ENCODE measurements at places on chromosomes 6 and 20.

DNA sequence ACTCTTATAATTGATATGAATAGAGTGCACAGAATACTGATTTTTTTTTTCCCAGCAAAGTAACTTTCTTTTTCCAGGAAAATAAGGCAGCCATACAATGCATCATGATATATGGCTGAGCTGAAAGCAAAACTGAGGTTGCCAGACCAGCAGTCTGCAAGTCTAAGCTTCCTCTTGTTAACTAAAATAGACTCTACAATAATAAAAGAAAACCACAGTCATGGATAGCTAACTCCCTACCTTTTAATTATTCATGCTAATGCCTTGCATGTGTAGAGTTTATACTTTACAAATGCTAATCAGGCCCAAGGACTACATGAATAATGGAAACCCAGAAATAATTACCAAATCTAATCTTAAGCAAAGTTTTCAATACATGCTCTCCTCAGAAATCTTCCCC is 47.4 kb downstream of the MAP7 start:
- DNase-seq = no peak

- DNase-seq = no peak
These were observed 66.9 kb upstream of the BHLHE23 start for GRCh38 chr20:63073738-63074065.

DNA sequence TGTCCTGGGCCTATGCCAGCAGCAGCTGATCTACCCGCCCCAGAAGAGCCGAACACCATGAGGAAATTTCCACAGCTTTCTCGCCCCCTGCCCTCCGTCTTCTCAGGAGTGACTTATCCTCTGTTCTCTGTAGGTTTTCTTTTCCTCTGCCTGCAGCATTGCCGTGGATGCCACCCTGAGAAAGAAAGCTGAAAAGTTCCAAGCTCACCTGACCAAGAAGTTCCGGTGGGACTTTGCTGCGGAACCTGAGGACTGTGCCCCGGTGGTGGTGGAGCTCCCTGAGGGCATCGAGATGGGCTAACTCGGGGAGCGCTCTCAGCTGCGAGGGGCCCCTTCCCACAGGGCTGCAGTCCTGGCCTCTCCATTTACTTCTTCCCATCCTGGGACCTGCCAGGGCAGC is 19.2 kb downstream of the AAR2 start:
- no peak for DNase-seq

GRCh38 chr6:106072501-106073090 is 13.5 kb upstream of the PRDM1 start:
- no peak for DNase-seq

GRCh38 chr6:155646443-155646842 is 190.8 kb upstream of the NOX3 start:
- DNase-seq = no peak

GRCh38 chr20:61515922-61516321 is 263.9 kb downstream of the CDH4 start:
- DNase-seq = no peak

DNA sequence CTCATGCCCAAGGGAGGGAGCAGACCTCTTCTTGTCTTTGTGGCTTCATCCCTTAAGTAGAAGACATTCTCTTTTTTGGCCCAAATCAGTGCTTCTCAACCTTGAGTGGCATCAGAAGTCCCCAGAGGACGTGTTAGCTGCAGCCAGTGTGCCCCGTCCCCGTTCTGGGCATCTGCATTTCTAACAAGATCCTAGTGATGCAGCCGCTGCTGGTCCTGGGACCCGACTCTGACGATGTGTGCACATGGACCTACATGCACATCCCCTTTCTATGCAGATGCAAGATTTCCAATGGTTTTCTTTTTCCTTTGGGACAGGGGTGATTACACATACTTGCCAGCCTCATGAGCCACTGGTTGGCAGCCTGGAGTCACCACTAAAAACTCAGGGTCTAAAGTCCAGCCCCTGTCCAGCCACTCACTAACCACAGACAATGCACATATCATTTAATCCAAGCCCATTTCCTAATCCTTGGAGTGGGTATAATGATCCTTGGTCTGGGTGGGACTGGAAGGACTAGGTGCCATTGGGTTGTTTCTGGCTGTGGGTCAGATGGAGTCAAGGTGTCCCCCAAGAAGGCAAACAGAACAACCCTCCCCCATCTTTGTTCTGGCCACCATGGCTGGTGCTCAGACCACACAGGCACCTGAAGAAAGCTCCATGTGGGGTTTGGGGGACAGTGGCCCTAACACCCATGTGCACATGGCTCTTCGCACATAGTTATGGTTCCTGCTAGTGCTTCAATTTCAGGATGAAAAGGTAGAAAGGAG is 6.4 kb downstream of the ACSS1 start:
- no peak for DNase-seq

GRCh38 chr20:53222932-53223331 is 250.8 kb downstream of the TSHZ2 start:
- no peak for DNase-seq

DNA sequence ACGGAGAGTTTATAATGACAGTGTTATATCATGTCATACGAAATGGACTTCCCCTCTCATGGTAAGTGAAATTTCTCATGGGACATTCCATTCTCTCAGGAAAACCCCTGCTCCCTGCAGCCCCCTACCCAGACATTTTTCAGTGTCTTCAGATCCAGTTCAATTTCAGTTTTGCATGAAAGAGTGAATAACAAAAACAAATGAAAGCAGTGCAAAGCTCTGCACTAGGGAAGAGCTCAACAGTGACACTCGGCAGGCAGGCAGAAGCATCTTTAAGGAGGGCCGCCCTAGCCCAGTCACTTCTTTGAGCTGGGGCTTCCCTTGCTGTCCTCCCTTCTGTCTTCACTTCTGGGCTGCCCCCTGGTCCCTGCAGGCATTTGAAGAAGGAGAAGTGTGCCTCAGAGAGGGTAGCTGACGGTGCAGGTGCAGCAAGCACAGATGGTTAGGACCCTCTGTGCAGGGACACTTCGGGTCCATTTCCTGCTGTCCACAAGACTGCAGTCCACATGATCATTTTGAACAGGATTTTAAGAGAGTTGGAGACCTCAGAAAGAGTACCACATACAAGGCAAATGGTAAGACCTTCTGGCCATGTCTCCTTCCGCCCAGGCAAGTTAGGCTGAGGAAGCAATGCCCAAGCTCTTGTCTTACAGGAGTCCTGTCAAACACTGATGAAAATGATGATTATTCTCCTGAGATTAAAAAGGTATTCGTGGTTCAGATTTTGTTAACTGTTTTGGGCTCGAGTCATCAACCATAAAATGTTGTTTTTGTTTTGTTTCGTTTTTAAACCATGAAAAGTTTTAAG is 5.4 kb upstream of the DUSP22 start:
- no peak for DNase-seq

- no peak for DNase-seq
These were observed 954.7 kb upstream of the ADGRB3 start for GRCh38 chr6:67680297-67680932.

DNA sequence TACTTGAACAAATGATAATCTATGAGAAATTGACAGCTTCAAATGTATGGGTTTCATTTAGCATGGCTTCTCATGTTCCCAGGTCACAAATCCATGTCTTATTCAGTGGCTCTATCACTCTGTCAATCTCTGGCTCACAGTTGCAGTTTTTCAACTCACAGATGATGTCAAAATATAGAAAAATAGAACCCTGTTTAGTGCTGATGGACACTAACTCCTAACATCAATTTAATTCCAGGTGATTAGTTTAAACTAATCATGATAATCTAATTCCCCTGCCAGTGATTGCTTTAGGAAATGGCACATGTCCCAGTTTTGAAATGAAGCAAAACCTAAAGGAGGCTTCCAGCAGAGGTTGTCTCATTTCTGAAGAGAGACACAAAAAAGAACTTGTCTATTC is 13.0 kb downstream of the KHDC1 start:
- no peak for DNase-seq

GRCh38 chr20:2692036-2692885 is at the start of gene EBF4:
EBF4 (plus strand) TSS chr20:2692780; CDS start chr20:2693646, 866 bp downstream.
- DNase-seq = no peak

DNA sequence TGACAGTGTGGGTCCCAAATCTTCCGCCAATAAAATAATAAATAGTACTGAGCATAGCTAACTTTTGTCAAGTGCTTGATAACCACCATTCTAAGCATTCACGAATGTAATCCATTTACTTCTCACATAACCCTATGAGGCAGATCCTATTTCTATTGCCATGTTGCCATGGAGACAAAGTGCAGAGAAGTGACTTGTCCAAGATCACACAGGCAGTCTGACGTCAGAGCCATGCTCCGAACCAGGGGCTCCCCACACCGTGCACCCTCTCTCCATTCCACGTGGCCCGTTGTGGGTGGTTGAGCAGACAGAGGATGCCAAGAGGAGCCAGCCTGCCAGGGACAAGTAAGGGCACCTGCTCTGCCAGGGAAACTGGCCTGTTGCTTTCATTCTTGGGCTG is 38.9 kb downstream of the CDH22 start:
- no peak for DNase-seq

DNA sequence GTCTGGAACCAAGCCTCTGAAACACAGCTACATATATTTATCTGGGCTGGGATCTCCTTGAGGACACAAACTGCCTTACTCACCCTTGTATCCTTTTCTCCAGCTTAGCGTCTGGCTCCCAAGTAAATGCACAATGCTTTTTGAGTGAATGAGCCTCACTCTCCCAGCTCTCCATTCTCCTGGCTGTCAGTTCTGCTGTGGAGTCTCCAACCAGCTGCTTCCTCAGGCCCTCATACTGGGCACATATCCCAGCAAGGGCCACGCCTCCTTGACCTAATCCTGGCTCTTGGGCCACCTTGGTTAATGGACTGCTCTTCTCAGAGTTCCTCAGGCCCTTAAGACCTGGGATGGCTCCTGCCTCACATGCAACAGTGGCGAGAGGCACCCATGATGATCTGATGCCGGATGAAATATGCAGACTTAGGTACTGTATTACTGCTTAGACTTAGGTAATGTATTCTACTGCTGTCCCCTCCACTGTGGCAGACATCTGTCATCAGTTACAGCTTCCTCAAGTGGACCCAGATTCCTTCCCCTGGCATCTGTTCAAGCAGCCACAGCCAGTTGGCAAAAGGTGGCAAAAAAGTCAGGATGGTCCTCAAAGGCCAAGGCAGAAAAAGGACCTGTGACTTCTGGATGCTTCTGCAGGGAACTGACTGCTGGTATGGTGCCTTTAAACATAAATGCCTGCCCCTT is 16.5 kb downstream of the SNHG17 start:
- DNase-seq = no peak

DNA sequence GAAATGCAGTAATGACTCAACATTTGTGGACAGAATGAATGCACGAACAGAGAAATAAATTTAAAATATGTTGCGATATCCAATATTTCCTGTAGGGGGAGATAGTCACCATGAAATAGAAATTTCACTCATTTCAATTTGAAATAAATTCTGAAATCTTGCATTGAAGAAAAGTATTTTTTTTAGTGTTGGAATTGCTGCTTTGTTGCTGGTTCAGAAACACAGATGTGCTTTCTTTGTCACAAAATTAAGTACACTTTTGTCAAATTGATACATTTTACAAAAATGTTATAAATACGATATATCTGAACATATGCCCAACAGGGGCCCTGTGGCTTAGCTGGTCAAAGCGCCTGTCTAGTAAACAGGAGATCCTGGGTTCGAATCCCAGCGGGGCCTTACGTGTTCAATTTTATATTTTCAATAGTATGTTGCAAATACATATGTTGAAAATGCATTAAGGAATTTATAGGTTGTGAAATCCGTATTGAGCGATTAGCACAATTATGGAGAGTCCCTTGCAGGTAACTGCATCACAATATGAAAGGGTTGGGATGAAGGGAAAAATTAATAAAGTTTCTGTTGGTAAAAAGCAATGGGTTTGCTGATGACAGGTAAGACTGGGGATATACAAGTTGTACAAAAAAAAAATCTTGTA is 85.4 kb upstream of the PRSS16 start:
- no peak for DNase-seq

GRCh38 chr20:50067018-50067417 is 45.9 kb downstream of the UBE2V1 start:
- DNase-seq = no peak

DNA sequence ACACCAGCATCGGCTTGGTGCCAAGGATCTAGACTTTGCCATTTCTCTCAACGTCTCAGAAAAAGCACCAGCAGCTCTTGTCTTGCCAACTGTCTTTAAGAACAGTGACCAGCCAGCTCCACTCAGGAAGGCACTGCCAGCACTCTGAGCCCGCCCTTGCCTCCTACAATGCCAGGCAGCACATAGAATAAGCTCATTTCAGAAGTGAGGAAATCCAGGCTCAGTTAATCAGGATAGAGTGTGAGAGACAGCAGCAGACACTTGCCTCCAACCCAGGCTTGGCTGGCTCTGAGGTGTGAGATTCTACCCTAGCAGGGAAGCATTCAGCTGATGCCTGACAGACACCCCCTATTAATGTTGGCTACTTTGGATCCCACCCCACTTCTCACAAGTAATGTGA is 4.3 kb upstream of the SYNDIG1 start:
- no peak for DNase-seq

- DNase-seq = no peak
These were observed 15.7 kb upstream of the RPS10 start for GRCh38 chr6:34441526-34441925.

- DNase-seq = no peak
These were observed 498.8 kb downstream of the PTPRT start for GRCh38 chr20:42690842-42691437.

DNA sequence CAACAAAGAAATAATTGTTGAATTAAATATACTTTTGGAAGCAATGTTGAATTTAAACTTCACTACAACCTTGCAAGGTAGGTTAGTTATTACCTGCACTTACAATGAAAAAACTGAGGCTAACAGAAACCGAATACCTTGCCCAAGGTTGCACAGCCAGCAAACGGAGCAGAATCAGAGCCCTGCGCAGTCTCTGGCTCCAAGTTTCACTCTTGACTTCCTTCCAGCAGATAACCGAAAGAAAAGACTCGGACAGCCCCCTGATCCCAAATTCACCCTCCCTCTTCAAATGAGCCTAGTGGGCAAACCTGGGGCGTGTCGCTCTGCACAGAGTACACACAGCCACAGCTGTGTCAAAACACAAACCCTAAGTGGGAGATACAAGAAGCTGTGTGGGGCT is 72.1 kb upstream of the FOXQ1 start:
- DNase-seq = no peak

GRCh38 chr20:53937929-53938367 is 132.4 kb downstream of the BCAS1 start:
- no peak for DNase-seq

DNA sequence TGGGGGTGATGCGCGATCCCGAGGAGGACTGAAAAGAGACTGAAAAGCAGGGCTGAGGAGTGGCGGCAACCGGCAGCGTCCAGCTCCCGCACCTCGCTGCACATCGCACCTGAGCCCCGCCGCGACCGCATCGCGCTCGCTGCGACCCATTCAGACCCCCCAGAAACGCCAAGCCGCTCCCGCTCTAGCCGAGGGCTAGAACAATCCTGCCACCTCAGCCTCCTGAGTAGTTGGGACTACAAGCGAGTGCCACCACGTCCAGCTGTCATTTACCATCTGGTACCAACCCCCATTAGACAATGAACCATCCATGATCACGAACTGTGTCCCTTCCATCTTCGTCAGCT is 33.2 kb downstream of the HLA-A start:
- DNase-seq = no peak

- DNase-seq = no peak
These were observed 17.0 kb downstream of the CCDC167 start for GRCh38 chr6:37482606-37483251.

- DNase-seq = no peak
These were observed 4.8 kb downstream of the PHF20 start for GRCh38 chr20:35776513-35777101.

- no peak for DNase-seq
These were observed 149.9 kb downstream of the MMS22L start for GRCh38 chr6:97133067-97133466.

Data from stimulated activated CD4-positive, alpha-beta T cell treated with anti-CD3 and anti-CD28 coated beads, Interleukin-12 subunit alpha, Interleukin-12 subunit beta, amount 100 ng/mL, for 48 hours (primary cell).